ENCODE measurements at places on chromosomes 6 and 20. TPM values are rescaled to one million over a fixed set of nuclear protein-coding genes. Genes with fewer than 3 reads are reported as not detected.

The TAGAP gene
- total RNA-seq = 0.13 TPM

The CD93 gene
- total RNA-seq = 0.10 TPM

DNA sequence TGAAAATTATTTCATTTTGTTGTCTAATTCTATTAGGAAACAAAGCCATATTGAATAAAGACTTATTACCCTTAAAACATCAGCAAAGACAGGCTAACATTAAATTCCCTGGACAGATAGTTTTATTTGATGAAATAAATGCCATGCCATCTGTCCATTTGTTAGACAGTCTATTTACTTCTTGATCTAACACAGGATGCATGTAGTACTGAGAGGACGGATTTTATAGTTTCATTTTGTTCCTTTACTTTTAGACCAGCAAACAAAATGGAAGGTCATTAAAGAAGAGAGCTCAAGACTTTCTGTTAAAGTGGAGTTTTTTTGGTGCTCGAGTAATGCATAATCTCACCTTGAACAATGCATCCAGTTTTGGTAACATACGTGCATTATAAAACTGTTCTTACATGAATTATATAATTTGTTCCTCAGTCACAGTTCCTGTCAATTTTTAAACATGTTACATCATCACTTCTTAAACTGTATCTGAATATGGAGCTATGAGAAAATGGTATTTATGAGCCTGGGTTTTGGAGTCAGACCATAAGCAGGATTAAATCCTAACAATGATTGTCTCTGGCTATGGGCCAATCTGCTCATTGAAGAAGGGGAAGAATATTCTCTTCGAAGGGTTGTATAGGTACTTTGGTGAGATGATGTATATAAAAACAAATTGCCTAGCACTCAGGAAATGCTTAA lies 46.0 kb downstream of the RFX6 start:
- H3K4me3 ChIP-seq = no peak overlapping the region
- peaks cover 8% of the 10 kb centered on the region for H3K27me3 ChIP-seq
- DNase-seq = no peak
- H3K27ac ChIP-seq = no peak overlapping the region

- no peaks in the 10 kb centered on the region for H3K27me3 ChIP-seq
- no peak overlapping the region for H3K27ac ChIP-seq
- no peaks in the 10 kb centered on the region for H3K36me3 ChIP-seq
- no peak overlapping the region for H3K4me3 ChIP-seq
Observed at GRCh38 chr20:21238818-21239536, 64.2 kb upstream of the XRN2 start.

DNA sequence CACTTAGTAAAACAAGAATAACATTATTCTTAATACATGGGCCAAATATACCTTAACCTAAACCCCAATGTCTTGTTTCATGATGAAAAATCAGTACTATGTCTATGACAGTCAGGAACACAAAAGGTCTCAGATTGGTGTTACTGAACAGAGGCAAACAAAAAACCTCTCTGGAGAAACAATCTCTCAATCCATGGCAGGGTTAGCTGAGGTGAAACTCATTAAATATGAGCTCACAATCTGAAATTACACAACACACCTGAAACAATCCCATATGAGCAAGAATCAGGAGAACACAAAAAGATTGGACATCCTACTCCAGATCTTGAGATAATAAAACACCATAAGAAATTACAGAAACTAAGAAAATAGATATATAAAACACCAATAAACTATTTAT lies 6.5 kb upstream of the SLC17A4 start:
- no peaks in the 10 kb centered on the region for H3K36me3 ChIP-seq
- H3K4me3 ChIP-seq = no peak overlapping the region
- DNase-seq = no peak
- H3K4me1 ChIP-seq = no peaks in the 10 kb centered on the region
- no peak overlapping the region for H3K27ac ChIP-seq

GRCh38 chr6:28353981-28354676 lies 4.4 kb downstream of the ZKSCAN3 start:
- DNase-seq = peak; percentile 78
- peak overlapping the region; percentile 97 for H3K27ac ChIP-seq
- no peaks in the 10 kb centered on the region for H3K27me3 ChIP-seq
- H3K36me3 ChIP-seq = peaks cover 2% of the 10 kb centered on the region
- peaks cover 45% of the 10 kb centered on the region for H3K4me1 ChIP-seq

- no peaks in the 10 kb centered on the region for H3K36me3 ChIP-seq
- H3K4me1 ChIP-seq = no peaks in the 10 kb centered on the region
- no peak overlapping the region for H3K4me3 ChIP-seq
- no peak for DNase-seq
- 0 out of 2 replicates have a peak, but pooled peaks cover 3% of the 10 kb centered on the region for H3K27me3 ChIP-seq
- H3K27ac ChIP-seq = no peak overlapping the region
Observed at GRCh38 chr20:51077686-51078060, 54.8 kb upstream of the KCNG1 start.

DNA sequence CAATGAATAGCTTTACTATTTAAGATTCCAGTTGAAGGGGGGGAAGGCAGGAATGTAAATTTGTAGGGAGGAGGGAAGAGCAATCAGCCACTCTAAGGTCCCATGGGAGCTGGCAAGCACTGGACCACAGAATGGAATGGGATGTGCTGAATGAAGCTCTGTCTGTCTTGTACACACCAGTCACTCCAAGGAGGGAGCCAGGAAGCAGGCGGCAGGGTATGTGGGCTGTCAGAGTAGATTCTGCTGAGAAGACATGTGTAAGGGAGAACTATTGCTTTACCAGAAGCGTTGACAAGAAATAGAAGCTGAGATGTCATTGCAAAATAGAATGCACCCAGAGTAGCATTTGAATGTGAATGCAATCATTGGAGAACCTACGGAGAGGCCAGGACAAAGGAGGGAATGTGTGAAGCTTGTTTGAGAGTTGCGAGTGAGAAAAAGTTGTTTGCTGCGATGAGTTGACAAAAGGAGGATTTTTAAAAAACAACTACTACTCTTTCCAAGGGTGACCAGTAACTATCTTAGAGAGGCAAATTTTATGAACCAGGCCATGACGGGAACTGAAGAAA lies 25.2 kb upstream of the PDE7B start:
- no peaks in the 10 kb centered on the region for H3K27me3 ChIP-seq
- DNase-seq = no peak
- no peak overlapping the region for H3K4me3 ChIP-seq
- H3K27ac ChIP-seq = no peak overlapping the region

DNA sequence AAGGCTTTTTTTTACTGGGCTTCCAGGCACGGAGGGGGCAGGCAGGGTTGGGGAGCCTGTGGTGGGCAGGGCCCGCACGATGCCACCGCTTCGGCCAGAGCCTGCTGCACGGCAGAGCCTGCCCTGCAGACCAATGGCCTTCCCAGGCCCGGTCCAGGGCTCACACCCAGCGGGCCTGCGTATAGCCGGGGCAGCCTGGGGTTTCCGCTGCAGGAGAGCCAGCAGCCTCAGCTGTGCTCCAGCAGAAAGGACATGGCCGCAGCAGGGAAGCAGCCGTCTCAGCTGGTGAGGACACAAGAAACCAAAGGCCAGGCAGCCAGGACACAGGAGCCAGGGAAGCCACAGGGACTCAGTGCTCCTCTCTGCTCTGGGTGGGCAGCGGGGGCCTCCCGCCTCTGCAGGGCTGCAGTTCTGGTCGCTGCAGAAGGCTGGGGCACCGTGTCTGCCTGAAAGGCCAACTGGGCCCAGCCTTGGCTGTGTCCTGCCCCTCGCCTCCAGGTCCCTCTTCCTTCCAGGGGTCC lies 90.6 kb downstream of the TTLL2 start:
- H3K27ac ChIP-seq = no peak overlapping the region
- DNase-seq = no peak
- peaks cover 49% of the 10 kb centered on the region for H3K27me3 ChIP-seq
- no peaks in the 10 kb centered on the region for H3K4me1 ChIP-seq
